CD4-positive, alpha-beta T cell treated with Interleukin-21 for 1 hour (primary cell): ENCODE measurements at places on chromosomes 2 and 18.
A peak's percentile ranks its signal among the peaks of the same experiment; 100 is the strongest.

DNA sequence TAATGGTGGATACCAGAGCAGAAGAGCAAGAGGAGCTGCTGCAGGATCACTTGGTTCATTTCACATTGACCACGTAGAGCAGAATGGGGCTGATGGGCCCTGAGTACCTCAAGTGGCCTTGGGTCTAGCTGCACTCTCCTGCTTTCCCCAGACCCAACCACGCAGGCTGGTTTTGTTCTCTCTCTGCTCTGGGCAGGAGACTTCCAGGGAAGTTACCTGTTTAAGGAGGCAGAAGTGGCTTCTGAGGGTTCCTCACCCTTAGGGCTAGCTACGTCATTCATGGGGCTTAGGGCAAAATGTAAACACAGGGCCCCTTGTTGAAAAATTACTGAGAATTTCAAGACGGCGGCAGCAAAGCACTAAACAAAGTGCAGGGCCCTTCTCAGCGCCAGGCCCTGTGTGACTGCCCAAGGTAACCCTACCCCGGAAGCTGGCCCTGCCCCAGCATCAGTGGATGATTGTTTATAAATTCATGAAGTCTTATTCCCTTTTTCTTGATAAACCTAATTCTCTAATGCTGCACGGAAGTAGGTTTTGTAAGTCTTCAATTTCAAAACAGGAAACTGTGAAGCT lies 75.9 kb downstream of the TMEM182 start:
- no peak for DNase-seq

- DNase-seq, result peak; percentile 13
Measured at GRCh38 chr2:55150834-55151233, 81.3 kb downstream of the CLHC1 start.

DNA sequence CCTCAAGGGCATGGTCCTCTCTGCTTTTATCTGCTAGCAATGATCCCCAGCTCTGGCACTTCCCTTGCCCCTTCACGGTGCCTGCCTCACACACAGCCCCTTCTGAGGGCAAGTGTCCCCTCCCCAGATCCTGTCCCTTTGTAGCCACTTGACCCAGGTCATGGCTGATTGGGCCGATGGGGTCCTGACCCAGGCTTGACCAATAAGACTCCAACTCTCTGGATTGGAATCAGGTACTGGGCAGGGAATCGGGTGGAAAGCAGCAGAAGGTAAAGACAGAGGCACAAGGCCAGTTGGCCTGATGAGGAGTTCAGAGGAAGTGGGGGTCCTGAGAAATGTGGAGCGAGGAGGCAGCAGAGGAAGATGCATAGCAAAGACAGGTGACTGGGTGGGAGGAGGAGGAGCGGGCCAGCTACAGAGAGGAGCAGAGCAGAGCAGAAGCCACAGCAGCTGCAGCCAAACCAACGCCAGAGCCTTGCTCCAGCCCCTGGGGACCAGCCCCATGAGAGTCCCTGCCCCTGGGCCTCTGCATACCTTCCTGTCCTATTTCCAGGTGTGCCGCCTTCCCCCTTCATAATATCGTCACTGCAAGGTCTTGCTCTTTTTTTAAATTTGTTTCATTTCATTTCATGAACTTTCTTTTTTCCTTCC lies 39.1 kb downstream of the CAPN13 start:
- no peak for DNase-seq

GRCh38 chr2:229571243-229571642 lies 143.1 kb downstream of the DNER start:
- no peak for DNase-seq

DNA sequence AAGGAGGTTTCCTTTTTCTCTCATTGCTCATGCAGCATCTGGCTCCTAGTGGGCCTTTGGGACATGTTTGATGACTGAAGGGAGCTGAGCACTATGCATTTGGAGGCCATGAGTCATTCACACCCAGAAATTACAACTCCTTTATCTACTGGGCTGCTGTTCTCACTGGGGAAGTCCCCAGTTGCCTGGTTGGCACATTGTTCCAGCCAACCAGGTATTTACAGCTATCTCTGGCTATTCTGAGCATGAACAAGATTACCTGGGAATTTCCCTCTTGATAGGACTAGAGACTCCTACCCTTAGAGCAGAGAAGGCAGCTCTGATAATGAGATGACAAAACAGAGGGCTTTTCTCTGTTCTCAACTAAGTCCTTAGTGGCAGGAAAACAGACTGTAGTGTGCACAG lies 206.5 kb downstream of the SETBP1 start:
- peak; percentile 29 for DNase-seq

- no peak for DNase-seq
Measured at GRCh38 chr2:165594231-165594934, 124.9 kb downstream of the CSRNP3 start.

GRCh38 chr2:82257796-82258555 lies 1953.4 kb upstream of the LRRTM1 start:
- DNase-seq, result no peak

DNA sequence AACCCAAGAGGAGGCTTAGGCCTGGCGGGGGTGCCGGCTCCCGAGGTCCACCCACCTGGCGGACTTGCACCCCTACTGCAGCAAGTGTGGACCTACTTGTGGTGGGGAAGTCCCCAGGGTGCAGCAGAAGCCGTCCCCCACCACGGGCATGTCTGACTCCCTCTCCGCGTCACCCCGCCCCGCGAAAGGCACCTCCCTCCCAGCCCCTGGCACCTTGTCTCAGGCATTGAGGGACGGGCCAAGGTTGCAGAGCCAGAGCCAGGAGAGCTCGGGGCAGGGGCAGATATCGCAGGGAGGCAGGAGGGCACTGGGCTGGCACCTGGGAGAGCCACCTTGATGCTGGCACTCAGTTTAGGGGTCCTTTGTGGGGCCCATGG lies 19.0 kb downstream of the CROCC2 start:
- DNase-seq, result no peak

DNA sequence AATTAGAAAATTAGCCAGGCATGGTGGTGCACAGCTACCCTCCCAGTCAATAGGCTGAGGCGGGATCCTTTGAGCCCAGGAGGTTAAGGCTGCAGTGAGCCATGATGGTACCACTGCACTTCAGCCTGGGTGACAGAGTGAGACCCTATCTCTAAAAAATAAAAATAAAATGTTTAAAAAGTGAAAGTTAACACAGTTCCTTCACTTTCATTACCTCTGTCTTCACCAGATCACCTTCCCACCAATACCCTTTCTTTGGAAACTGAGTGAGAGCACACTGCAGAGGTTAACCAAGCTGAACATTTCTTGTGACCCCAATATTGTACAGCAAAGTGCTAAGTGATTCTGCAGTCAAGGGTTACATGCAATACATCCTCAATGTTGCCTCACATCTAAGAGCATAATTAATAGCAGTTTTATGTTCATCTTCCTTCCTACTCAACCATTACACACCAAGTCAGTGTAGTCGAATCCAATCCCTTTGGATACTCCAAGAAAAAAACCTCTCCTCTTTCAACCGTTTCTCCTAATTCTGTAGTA lies 1.7 kb downstream of the L3MBTL4 start:
- no peak for DNase-seq

DNA sequence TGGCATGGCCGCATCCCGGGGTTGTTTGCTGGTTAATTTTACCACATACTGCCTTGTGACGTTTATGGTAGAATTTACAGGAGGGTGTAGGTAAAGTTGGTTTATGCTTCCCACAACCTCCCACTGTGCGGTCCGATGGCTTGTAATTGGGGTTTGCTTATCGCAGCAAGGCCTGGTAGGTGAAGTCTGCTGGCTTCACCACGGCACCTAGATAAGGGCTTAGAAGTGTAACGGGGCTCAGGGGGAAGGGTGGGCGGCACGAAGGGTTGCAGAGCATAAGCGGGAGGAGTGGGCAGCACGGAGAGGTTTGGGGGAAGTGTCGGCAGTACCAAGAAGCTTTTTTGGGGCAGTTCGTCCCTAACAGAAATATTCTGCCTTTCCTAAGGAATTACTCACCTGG lies 39.0 kb upstream of the TMEM131 start:
- DNase-seq, result no peak

DNA sequence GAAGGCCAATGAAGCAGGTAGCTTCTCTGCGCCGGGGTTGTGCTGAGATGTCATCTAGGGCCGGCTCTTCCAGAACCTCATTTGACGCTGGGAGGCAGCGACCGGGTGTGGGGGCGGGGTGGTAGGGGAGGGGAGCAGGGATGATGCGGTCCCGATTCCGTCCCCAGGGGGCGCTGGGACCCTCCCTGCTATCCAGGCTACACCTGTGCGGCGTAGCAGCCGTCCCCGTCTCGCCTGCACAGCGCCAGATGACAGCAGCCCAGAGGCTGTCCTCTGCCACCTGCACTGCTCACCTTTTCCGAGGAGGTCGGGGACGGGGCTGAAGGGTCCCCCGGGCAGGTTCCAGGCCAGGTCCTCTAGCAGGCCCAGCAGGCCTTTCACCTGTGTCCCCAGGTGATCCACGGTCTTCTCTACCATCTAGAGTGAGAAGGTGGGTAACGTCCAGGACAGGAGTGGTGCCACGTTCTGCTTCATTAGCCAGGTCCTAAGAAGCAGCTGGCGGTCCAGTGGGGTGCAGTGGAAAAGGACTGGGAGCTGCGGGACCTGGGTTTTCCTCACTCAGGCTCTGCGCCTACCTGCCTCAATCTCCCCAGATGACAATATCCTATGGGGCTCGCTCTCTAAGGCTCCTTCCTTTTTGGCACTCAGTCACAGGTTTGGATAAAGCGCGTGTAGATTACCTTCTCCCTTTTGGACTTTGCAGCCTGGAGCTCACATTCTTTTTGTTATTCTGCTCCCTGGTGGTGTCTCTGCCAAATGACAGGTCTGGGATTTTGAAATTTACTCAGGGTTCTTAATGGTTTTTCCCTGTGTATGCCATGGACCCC lies 56.0 kb upstream of the RAB6C start:
- peak; percentile 12 for DNase-seq

DNA sequence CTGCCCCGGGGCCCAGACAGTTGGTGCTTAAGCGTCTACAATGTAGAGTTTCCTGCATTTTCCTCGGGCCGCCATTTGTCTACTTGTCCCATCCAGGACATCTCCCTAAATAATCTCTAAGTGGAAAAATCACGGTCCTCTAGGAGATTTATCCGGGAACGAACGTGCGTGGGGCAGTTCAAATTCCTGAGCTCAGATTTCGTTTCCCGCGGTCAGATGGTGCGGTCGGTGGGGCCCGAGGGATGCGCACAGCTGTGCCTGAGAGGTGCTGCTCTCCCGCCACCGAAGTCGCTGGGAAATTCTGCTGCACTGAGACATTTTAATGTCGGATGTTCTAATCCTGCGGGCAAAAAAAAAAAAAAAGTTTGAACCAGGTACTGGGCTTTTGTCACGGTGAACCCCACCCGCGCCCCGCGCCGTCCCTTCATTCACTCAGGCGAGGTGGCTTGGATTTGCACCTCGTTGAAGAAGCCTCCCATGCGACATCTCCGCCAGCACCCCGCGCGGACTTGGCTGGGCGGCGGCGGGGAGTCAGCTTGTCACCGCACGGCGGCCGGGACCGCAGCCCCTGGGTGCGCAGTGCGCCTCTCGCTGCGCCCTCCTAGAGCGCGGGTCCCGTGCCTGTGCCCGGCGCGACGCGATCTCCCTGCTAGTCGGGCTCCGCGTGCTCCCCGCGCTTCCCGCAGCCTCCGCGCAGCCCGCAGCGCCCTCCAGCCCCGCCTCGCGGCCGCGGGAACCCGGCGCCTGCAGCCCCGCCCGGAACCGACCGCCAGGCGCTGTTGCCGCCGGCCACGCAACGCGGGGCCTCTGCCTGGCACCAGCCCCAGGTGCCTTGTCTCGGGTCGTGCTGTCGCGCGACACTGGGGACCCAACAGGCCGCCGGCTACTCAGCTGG lies 191.9 kb upstream of the TCF4 start:
- no peak for DNase-seq

DNA sequence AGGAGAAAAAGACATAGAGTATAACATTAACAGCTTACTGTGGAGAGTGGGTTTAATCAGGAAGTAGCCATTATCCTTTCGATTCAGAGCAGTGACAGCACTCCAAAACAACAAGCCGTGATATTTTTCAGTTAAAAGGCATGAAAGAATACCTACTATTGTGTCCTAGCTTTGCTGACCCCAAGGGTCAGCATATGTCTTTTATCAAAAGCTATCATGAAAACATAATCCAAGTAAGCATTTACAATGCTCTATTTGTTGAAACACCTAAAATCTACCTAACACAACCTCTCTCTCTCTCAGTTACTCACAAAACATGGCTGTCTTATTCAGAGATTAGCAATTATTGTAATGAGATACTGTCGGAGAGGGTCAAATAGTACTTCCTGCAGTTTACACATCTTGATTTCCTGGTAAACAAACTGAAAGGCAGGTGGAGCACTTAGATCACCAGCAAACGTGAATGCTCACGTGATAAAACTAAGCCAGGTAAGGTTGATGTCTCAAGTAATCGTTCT lies 100.0 kb downstream of the BAZ2B start:
- DNase-seq, result peak; percentile 75

GRCh38 chr2:49426996-49427395 lies 272.7 kb upstream of the FSHR start:
- no peak for DNase-seq

DNA sequence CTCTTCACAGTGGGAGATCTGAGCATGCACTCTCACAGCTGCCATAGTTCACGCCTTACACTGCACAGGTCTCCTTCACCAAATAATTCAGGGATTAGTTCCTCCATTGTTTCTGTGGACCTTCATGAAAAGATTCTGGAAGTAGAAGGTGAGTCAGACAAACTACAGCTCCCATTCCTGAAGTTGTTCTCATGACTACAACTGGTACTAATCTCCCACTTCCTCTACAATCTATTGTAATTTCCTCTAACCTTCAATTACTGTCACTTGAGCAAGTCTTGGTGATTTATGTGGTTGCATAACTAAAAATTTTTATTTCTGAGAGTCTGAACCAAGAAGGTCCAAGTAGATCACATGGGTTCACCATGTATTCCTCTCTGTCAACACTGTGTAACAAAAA lies 128.7 kb downstream of the XIRP2 start:
- no peak for DNase-seq

DNA sequence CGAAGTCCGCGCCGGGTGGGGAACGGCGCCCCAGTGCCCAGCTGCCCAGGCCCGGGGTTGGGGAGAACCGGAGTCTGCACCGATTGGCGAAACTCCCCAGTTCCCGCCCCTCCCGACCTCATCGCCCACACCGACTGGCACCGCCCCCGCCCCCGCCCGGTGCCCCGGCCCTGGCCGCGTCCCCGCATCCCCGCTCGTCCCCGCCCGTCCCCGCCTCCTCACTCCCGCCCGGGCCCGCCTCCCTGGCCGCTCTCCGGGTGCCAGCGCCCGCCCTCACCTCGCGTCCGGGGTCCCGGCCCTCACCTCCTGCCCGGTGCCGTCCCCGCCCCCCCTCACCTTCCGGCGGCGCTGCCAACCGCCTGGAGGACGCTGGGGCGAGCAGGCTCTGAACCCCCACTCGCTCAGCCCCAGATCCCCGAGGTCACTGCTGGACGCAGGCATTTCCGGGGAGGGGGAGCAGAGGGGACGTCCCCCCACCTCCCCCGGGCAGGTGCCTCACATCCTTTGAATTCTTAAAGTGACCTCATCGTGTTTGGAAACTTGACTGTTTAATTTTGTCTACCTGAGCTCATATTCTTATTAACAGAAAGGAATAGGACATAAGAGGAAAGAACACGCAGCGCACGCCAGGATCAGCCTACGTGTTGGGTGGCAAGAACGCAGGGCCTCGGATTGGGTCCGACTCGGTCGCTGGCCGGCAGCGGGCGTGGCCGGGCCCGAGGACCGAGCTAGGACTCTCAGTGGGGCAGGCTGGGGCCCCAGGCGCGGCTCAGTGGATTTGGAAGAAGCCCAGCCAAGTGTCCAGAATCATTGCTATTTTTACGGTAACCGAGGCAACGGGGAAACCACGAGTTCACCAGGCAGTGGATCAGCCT lies at the start of gene FAM110C:
Gene FAM110C (minus strand): TSS at position 35 of the 875 bp plus-strand sequence. CDS start 120 bp downstream, outside the sequence.
- DNase-seq, result peak; percentile 63
